ENCODE measurements at places on chromosomes 12 and 14. TPM values are rescaled to one million over a fixed set of nuclear protein-coding genes. Genes with fewer than 3 reads are reported as not detected.

Gene PPP4R4
- total RNA-seq = 4.3 TPM

Gene ESPL1
- total RNA-seq = 0.71 TPM

Gene DNAJC22
- not detected for total RNA-seq

Gene KRT78
- total RNA-seq = not detected

DNA sequence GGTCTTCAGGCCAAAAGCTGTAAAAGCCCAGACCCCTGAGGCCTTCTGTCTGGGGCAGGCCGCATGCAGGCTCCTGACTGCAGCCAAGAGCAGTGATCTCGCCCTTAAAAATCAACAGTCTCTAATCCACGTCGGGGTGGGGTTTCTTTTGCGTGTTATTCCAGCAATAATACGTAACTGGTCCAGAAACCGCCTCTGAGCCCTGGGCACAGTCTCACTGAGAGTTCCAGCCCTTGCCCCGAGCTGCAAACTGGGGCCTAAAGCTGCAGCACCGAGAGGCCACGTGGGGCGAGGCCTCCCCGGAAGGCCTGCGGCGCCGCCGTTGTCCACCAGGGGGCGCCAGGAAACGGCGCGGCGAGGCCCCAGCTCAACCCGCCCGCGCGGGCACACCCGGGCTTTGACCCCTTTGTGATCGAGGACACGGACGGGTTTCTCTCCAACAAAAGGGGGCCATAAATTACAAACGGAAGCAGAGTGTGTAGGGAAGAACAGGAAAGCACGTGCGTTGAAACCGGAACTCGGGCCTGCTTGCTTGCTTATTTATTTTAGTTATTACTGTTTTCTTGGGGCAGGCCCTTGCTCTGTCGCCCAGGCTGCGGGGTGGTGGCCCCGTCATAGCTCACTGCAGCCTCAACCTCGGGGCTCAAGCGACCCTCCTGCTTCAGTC, 87.2 kb downstream of the NINJ2 start:
- peak; percentile 90 for DNase-seq
- H3K4me1 ChIP-seq = peaks cover 20% of the 10 kb centered on the region
